ENCODE measurements at places on chromosomes 4 and X. TPM values are rescaled to one million over a fixed set of nuclear protein-coding genes. Genes with fewer than 3 reads are reported as not detected.

FAM13A gene
- polyA plus RNA-seq: 3.7 TPM

CXCL11 gene
- not detected for polyA plus RNA-seq

CLGN gene
- 29.0 TPM for polyA plus RNA-seq

F8A1 gene
- 10.2 TPM for polyA plus RNA-seq

FREM3 gene
- polyA plus RNA-seq: 0.01 TPM

CXorf51A gene
- polyA plus RNA-seq: not detected

TMA16 gene
- polyA plus RNA-seq: 6.1 TPM

Data from heart left ventricle (tissue), 16 donors.